GM10248 (cell line): ENCODE measurements at places on chromosomes 6 and 20.

GRCh38 chr6:116371120-116371917 is 572 bp downstream of the DSE start:
- DNase-seq: peak; percentile 74

GRCh38 chr6:139380168-139380567 is 5.7 kb upstream of the CITED2 start:
- no peak for DNase-seq

DNA sequence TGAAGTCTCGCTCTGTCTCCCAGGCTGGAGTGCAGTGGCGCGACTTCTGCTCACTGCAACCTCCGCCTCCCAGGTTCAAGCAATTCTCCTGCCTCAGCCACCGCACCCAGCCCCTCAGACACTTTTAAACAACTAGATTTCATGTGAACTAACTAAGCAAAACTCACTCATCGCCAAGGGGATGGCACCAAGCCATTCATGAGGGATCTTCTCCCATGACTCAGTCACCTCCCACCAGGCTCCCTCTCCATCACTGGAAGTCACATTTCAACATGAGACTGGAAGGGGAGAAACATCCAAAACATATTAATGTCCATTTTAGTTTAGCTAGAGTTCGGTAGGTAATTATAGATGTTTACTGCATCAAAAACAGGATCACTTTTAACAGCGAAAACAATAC is 95.9 kb upstream of the PRL start:
- no peak for DNase-seq

DNA sequence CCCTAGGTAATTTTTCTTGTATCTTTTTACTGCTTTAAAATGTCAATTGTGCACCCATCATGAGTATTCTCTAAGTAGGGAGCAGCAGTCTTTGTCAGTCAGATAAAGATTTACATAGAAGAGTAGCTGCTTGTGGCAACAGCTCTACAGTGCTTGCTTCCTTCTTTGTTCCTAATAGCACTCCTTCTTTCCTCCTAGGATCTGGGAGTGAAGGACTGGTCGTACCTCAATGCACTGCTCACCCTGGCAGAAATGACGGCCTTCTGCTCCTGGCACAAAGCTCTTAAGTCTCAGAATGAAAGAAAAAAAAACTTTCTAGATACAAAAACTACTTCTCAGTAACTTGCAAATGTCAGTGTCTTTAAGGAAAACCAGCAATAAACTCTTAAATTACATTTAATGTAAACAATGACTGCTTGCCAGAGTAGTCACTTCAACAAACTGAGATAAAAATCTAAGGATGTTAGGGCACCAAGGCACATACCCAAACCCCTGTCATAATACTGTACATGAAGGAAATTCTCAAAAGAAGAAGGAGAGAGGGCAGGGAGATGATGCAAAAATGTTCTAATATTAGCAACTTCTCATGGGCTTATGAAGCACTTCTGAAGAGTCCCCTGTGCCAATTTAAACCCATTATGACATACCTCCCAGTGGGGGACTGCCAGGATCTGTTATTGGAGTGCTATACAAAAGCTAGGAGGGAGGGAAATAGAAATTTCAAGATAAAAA is 34.0 kb downstream of the NCOA6 start:
- no peak for DNase-seq

DNA sequence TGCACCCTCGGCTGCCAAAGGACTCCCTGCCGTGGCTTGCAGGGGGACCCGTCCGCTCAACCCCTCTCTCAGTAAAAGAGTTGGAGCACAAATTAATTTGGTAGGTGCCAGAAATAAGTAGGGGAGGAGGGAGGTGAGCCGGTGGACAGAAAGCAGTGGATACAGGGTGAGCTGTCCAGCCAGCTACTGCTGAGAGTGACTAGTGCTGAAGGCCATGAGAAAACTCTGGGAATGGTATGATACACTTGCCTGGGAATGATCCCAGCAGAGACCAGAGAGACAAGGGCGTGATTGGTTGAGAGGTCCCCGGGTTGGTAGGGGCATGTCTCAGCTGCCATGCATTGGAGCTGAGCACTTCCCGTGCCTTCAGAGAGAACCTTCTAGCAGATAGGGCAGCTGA is 15.7 kb downstream of the FOXQ1 start:
- no peak for DNase-seq

DNA sequence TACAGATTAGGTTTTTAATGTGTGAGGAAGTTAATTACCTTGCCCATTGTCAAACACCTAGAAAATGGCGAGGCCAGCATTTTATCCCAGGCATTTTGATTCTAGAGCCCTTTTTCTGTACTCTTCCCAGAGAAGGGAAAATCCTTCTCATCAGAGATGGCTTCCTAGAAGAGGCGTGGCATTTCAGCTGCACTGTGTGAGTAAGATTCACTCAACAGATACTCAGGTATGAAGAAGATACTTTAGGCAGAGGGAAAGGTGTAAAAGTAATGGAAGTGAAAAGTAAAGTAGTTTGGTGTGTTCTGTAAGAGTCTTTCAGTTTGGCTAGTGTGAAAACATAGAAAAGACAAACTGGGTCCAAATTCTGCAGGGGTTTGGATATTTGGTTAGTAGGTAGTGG is 113.8 kb downstream of the MAP3K4 start:
- no peak for DNase-seq

DNA sequence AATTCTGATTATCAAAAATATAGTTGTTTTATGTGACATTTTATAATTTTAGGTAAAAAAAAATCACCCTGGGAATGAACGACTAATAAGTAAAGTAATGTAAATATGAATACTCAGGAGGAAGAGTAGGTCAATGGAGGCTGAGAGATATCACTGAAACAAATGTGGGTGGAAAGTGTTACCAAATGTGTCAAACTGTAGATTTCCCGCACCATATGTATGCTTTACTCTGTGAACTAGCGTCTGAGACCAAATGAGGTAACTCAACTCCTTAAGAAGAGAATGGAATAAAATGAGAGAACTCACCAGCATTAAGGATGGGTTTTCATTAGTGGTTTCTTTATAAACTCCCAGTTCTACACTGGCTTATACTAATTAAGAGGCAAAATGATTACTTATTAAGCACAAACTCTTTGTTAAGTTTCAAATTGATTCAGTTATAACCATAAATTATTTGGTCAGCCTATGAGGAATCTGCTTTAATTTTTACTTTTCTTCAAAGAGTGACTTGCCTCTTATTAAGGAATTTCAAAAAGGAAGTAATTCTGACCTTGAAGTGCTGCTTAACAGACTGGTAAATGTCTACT is 784.7 kb upstream of the GJE1 start:
- no peak for DNase-seq

DNA sequence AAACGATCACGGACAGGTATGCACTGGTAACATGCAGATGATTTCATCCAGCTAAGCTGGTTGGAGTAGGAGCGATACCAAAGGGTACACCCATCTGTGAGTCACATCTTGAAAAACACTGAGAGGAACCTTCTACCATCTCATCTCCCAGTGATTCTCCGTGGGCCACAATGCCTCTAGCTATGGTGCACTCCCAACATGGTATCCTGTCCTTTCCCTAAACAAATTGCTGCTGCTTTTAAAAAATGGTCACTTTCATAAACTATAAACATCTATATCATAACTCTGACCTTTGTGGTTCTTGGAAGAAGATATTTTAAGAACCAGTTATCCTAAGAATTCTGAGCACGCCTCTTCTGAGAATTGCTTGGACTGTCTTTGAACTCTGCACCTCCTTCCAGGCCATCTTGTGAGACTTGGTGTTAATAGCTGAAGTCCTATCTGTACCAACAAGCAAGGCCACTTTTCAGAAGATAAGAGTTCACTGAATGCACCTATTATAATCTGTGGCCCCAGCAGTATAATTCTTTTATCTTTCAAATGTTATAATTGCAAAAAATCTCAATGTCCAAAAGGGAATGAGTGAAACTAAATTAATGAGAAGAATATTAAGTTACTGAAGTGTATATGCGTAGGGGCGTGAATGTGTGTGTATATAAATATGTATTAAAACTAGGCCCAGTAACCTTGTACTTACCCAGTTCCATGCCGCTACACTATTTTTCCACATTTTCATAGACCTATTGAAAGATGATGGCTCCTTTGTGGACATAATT is 70.5 kb upstream of the TPD52L1 start:
- DNase-seq: no peak

GRCh38 chr20:37913567-37914366 is 10.8 kb downstream of the VSTM2L start:
- no peak for DNase-seq

DNA sequence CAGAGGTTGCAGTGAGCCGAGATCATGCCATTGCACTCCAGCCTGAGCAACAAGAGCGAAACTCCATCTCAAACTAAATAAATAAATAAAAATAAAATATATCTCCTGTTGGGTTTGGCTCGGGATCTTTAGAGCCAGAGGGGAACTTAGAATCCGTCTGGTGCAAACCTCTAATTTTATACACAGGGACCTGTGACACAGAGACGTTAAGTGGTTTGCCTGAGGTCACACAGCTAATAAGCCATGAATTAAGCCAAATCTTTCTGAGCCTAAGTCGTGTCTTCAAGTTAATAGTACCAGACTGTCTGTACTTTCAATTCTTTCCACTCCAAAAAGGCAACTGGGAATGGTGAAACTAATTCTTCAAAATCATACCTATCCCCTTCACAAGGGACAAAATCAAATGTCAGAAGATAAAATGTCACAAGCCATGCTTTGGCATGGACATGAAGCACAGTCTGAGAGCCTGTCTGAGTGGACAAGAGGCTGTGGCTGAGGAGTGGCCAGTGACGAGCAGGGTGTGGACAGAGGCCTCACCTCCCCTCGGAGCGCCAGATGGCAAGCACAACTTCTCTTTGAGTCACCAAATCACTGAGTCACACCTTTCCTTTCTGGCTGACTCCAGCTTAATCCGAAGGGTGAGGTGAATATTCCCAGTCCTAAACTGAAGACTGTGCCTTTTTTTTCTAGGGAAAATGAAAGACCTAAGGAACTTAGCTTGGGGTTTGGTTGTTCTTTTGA is 177.4 kb downstream of the TFAP2A start:
- no peak for DNase-seq

DNA sequence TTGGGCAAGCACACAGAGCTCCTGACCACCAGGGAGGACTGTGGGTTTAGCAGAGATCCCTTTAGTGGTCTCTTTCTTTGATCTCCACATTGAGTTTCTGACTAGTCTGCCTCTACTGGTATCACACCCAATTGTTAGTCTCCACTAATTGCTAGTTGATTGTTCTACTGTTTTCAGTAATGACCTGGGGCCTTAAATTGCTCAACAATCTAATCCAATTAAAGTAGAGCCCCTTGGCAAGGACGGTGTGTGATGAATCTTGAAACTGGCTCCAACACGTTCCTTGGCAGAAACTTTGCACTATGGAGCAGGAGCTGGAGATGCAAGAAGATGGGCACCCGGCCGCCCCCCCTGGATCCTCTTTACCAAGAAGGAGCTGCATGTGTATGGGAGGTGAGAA is 12.3 kb downstream of the FAM50B start:
- DNase-seq: no peak

DNA sequence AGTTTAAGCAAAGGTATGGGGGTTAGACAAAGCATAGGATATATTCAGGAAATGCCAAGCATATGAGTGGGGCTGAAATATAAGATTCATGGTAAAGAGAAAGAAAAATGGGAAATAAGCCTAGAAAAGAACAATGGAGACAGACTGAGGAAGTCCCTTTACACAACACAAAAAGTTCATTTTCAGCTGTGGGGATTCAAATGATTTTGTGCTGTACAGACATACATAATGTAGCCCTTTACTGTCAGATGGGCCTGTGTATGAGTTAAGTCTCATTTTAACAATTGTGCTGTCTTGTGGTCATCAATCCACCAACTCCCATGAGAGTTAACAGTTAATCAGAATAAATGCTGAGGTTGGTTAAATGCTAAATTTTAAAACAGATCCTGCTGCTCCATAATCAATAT is 37.2 kb downstream of the REV3L start:
- no peak for DNase-seq

- DNase-seq: no peak
Measured at GRCh38 chr6:69601132-69601531, 195.7 kb downstream of the LMBRD1 start.

DNA sequence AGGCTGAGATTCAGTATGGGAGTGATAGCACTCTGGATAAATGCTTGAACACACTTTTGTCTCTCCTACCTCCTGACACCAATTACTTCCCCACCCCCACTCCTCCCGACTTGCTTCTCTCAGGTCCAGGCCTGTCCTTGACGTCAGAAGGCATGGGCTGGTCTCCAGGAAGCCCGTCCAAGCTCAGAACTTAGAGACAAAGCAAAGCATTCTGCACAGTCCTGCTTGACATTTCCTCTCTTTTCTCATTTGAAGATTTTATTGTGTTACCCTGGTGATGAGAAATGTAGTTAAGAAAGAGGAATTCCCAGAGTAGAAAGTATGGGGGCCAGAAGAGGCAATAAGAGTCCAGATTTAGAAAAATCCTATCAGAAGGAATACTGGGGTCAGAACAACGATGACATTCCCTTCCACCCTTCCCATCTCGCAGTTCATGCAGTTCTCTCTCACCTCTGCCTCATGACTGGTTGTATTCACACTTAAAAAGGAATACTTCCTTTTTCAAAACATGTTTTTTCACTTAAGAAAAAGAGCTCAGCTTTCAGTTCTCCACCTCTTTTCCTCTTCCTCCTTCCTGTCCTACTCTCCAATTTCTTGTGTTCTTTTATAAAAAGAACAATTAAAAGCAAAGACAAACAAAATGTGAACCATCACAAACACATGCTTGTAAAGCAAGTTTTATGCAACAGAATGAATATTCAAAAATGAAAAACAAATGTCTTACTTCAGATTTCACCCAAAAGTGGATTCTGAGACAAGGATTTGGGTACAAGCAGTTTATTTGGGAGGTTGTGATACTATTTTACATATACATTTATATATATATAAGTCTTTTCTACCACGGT is 18.5 kb upstream of the FAM184A start:
- no peak for DNase-seq

- DNase-seq: no peak
Measured at GRCh38 chr20:5467086-5467485, 150.3 kb upstream of the PROKR2 start.

- no peak for DNase-seq
Measured at GRCh38 chr6:148044261-148044751, 298.3 kb upstream of the SASH1 start.

- no peak for DNase-seq
Measured at GRCh38 chr20:61724376-61724775, 341.3 kb downstream of the TAF4 start.

DNA sequence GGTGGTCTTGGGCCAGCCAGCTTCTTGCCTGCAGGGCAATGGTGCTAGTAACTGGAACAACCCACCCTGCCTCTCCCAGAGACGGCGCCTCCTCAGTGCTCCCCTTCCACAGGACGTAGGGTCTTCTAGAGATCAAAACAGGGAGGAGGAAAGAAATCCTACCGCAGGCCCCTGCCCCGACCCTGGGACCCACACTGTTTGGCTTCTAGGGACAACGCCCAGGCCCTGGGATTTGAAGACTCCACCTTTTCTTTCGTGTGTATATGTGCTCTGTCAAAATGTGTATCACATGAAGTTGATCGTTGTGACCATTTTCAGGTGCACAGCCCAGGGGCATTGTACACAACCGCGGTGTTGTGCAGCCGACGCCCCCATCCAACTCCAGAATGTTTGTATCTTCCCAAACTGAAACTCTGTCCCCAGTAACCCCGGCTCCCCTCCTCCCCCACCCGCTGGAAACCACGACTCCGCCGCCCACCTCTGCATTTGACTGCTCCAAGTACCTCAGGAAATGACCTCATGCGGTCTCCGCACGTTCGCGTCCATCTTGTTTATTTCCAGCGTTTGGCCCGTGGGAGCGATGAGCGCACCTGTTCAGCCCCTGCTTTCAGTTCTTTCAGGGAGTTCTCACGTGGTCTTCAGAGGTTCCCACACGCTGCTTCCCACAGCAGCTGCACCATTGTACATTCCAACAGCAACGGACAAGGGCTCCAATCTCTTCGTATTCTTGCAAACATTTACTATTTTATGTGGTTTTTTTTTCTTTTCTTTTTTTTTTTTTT is 3.4 kb upstream of the BHLHE23 start:
- DNase-seq: peak; percentile 89
